CD4-positive, alpha-beta T cell treated with Interleukin-6 for 4 hours (primary cell): ENCODE measurements at places on chromosomes 5 and 9.
A peak's percentile ranks its signal among the peaks of the same experiment; 100 is the strongest.

DNA sequence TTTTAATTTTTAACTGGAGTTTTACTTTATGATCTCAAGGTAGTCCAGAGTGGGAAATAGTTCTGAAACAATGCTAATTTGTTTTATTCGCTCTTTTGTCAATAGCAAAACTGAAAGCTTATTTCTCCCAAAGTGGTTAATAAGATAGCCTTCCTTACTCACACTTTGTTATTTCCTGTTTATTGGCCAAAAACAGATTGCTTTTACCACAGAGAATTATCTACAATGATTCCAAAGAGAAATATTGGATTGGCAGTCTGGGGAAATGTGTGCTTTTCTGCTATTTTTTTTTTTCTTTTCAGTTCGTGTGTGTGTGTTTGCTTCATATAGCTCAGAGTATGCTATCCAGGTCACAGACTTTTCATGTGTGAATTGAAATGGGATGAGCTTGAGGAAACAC, 756.7 kb upstream of the RGMB start:
- no peak for DNase-seq

GRCh38 chr5:36363744-36364143, 62.0 kb upstream of the RANBP3L start:
- DNase-seq, result no peak

- no peak for DNase-seq
Observed at GRCh38 chr5:34735491-34736426, 79.6 kb downstream of the RAI14 start.

GRCh38 chr9:105539452-105539851, 18.5 kb upstream of the FKTN start:
- DNase-seq, result no peak

- no peak for DNase-seq
Observed at GRCh38 chr5:110439296-110439695, 287.2 kb downstream of the TMEM232 start.

DNA sequence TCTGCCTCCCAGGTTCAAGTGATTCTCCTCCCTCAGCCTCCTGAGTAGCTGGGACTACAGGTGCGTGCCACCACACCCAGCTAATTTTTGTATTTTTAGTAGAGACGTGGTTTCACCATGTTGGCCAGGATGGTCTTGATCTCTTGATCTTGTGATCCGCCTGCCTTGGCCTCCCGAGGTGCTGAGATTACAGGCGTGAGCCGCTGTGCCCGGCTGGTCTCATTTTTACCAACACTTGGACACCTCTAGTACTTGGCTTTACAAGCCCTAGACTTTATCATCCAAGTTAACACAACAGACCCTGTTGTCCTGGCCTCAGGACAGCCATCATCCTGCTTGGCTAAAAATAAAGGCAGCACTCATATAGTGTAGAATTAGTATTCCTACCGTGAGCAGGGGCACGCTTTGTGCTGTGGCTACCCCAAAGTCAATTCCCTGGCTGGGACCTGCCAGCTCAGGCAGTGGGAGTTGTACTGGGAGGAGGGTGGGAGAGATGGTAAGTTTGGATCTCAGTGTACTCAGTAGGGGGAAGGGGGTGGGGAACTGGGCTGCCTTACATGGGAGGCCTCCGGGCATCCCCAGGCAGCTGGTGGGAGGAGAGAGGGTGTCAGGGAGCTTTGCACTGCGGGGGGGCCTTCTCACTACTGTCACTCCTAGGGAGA, 6.6 kb downstream of the PDZD2 start:
- no peak for DNase-seq

- DNase-seq, result no peak
Observed at GRCh38 chr9:737400-738120, 103.9 kb upstream of the DMRT1 start.

DNA sequence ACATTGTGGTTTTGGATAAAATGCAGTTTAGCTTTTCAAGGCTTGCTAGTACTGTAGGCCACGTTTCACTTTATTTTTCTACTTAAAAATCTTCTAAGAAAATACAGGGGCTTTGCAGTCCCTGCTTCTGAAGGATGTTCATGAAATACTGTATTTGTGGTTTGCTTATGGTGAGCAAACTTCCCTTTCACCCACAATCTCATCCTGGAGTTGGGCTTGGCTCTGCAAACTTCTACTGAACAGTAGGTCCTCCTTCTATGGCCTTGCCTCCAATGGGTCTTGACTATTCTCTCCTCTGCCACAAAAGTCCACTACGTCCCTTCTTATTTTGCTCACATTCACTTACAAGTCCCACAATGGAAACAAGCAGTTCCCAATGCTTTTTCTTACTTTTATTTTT, 502.7 kb upstream of the KLF4 start:
- DNase-seq, result no peak

DNA sequence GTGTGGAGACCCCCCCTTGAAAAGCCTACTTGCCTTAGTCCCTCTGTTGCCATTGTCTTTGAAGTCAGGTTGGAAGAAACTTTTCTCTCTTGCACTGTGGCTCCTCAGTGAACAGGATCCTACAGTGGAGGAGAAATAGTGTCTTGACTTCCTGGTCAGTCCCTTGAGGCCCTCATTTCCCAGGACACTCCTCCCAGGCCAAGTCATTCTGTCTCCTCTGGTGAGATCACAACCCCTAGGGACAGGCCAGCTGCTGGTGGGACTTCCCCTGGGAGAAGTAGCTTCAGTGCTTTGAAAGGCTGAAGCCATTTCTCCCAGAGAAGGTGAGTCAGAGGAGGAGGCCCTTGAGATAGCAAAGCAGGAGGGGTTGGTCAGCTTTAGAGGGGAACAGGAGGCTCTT, 10.1 kb upstream of the GRIA1 start:
- no peak for DNase-seq

- no peak for DNase-seq
Observed at GRCh38 chr5:119343052-119343451, 12.8 kb upstream of the TNFAIP8 start.

- peak; percentile 3 for DNase-seq
Observed at GRCh38 chr5:142915813-142916424, 145.7 kb downstream of the ARHGAP26 start.
